Esophagus squamous epithelium (tissue), 5 donors: ENCODE measurements at places on chromosomes 16 and 17.

- DNase-seq = no peak
Observed at GRCh38 chr16:19184823-19185509, 16.9 kb downstream of the SYT17 start.

DNA sequence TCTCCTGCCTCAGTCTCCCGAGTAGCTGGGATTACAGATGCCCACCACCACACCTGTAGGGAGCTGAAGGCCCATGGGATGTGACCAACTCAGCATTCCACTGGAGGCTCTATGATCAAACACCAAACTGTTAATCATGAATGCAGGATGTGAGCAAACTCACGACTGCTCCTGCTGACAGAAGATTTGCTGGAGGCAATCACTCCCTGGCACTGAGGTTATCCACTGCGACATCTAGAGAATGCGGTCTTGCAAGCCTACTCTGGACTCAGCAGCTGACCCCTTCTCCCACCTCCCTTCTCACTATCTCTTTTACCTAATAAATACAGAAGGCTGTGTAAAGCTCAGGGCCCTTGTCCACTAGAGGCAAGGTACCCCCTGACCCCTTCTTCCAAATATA, 4.9 kb downstream of the TEX14 start:
- no peak for DNase-seq

DNA sequence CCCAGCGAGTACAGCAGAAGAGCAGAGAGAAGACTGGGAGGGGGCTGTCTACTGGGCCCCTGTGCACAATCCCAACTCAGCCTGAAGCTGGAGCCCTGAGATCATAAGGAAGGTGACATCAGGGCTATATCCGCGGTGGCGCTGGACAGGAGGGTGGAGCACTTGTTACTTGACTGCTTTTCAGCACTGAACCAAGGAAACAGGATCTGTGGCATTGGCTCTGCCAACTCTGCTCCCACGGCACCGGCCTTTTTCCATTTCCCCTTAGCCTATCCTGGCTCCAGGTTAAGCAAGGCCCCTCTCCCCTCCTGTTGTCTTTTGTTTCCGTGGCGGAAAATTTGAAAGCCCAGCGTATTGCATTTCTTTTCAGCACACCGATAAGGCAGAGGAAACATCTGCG, 125.0 kb upstream of the IRX3 start:
- no peak for DNase-seq

GRCh38 chr16:8505327-8505991, 84.9 kb downstream of the TMEM114 start:
- DNase-seq = no peak

DNA sequence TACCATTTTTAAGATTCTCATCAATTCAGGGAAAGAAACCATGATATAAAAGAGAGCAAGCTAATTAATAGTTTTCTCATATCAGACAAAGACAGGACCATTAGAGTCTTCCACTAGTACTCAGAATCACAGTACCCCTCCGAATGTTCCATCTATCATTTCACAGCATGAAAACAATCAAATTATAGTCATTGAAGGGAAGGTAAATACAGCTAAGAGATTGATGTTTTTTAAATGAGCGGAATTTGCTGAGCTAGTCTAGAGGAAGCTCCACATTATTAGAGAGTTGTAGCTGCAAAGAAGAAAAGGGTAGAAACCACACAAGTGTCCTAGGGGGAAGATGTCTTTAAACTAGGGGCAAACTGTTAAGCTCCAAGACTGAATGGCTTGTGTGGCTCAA, 808.9 kb downstream of the CDH11 start:
- DNase-seq = no peak
